DMS153 (cell line): ENCODE measurements at places on chromosomes 1 and 21.

DNA sequence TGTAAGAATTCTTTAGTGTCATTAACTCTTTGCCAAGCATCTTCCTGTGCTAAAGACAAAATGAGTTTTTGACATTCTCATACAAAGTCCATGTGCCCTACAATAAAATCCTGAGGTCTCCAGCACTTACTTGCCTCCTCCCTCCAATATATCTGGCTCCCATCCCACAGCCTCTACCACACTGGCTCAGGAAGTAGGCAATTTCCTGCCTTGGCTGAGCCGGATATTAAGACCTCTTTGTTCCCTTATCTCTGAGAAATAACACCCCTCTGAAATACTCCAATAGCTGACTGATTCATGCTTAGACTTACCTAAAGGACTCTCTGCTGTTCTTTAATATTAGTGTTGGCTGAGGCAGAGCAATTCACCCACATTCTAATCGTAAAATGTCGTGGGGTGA, 37.6 kb upstream of the GORAB start:
- peak; percentile 19 for DNase-seq

DNA sequence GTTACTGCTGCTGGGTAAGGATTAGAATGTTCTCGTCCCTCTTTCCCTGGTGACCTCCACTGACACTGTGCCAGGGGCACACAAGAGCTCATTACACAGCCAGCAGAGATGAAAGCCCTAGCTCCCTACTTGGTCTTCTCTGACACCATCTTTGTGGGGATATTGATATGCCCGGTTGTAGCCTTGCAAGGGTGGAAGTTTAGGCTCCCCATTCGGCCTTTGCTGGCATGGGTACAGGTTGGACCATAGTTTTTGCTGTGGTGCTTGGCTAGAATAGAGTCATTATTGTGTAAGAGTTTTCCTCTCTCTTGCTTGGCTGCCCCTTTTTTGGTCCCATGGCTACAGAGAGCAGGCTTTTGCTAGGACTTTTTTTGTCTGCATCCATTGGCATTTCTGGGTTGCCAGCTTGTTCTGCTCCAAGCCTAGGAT, 12.3 kb downstream of the RAB4A start:
- no peak for DNase-seq

- no peak for DNase-seq
Measured at GRCh38 chr1:187010571-187011309, 182.0 kb downstream of the PLA2G4A start.

- DNase-seq = no peak
Measured at GRCh38 chr1:182968151-182968741, 15.3 kb upstream of the SHCBP1L start.

- DNase-seq = no peak
Measured at GRCh38 chr1:220564216-220564615, 36.3 kb downstream of the MARK1 start.

- DNase-seq = no peak
Measured at GRCh38 chr21:42975886-42976608, 1.7 kb downstream of the PKNOX1 start.

DNA sequence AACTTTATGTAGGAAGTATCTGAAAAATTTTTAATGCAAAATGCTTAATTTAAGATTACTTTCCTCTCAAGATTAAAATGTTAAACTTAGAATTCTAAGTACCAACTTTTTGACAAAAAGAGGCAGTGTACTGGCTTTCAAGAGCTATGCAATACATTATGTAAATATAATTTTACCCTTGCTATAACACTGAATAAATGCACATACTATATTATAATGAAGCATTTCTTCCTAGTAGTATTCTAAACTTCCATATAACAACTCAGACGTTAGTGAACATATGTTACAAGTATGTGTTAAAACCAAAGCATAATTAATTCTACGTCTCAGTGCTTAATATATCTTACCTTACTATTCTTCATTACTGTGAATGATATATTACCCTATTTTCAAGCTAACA, 58.5 kb downstream of the RGS21 start:
- no peak for DNase-seq

DNA sequence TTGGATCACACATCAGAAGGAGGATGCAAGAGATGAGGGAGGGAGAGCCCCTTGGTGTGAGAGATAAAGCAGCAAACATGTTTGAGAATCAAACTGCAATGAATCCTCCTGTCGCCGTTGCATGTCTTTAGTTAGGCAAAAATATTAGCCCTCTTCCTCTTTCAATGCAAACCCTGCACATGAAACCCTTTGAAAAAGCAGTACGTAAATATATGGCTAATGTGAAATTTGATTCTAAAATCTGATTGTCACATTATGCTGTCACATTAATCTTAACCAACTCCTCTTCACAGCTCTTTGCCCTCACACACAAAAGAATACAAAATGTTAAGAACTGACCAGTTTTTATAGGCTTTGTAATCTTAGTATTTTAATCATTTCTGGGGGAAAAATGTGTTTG, 63.4 kb downstream of the WDR64 start:
- DNase-seq = no peak

GRCh38 chr1:151854658-151855057, 1.1 kb upstream of the THEM5 start:
- DNase-seq = no peak
